ENCODE measurements at places on chromosomes 4 and X.

DNA sequence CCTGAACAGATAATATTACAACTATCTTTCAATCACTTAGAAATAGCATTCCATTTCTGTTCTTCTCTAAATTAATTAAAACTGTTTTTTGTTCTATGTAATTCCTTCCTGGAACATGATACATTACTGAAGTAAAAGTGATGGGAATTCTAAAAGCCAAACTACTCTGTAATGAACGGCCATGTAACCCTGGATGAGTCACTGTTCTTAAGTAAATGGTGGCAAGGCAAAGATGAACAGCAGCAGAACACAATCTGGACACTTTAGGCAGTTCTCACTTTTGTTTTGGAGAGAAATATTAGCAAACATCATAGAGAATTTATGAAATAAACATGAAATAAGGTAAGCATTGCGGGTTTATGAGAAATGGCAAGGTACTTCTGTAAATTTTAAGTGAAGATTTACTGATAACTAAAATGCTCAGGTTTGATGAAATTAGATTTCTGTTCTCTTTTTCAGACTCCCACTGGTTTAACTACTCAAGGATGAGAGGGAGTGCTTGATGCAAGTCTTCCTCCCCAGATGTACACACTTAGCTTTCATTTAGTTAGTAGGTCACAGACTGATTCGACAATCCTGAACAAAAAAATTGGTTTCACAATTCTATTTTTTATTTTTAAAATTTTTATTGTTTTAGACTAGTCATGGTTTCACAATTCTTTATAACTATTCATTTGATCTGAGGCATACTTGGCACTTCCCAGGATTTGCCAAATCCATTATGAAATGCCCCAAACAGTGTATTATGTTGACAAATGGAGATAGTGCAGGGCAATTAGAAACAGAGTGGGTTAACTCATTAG lies 964 bp upstream of the GPR82 start:
- no peak for DNase-seq

- DNase-seq, result no peak
Measured at GRCh38 chr4:121380776-121381462, at the start of gene QRFPR. TSS of gene QRFPR (minus strand) at chr4:121381018. CDS start at chr4:121380647, 371 bp downstream.

- DNase-seq, result no peak
Measured at GRCh38 chr4:127856813-127857447, 23.8 kb upstream of the PLK4 start.

- no peak for DNase-seq
Measured at GRCh38 chr4:42278709-42279324, 118.5 kb upstream of the SHISA3 start.

DNA sequence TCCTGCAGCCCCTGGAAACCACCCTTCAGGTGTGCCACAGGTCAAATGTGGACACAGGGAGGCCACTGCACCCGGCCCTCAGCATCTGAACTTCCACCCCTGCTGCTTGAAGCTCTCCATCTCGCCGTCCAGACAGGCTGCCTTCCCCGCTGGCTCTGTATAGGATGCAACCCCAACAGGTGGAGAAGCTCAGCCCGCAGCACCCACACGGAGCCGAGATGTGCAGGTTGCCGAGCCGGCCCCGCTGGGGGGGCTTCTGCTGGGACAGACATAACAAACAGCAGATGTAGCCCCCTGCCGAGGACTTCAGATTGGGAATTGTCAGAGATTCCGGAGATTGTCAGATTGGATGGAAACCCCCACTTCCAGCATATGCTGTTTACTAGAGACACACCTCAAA lies 20.5 kb downstream of the TMEM187 start:
- no peak for DNase-seq

Measured in HT-29 (cell line).